Activated CD4-positive, alpha-beta T cell treated with anti-CD3 and anti-CD28 coated beads, Interleukin-2, amount 50 U/mL, for 48 hours (primary cell): ENCODE measurements at places on chromosomes 7 and 10.

- DNase-seq: no peak
These were observed 57.1 kb downstream of the COL28A1 start for GRCh38 chr7:7478569-7478968.

- peak; percentile 43 for DNase-seq
These were observed 13.7 kb upstream of the WAPL start for GRCh38 chr10:86535132-86535882.

DNA sequence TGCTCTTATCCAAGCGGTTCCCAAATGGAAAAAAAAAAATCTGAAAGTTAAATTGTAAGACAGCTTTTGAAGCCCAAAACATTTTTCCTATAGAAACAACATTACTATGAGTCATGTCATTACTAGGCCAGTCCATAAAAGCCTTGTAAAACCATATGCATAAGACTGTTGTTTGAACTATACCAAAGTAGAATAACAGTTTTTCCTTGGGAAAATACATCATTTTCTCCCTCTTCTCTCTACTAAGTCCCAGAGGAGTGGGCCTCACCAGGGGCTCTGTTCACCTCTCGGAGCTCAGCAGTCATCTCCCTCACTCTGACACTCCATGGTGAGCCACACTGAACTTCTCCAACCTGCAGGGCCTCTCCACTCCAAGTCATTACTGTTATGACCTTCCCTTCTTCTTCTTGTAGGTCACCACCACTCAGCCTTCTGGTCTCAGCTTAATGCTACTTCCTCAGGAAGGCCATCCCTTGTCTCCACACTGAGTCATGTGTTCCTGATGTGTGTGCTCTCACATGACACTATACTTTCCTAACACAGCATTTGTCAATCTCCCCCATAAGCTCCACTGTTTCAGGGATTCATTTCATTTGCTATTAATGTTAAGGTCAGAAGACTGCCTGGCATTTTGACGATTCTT, 32.5 kb downstream of the ZNF438 start:
- DNase-seq: peak; percentile 18

DNA sequence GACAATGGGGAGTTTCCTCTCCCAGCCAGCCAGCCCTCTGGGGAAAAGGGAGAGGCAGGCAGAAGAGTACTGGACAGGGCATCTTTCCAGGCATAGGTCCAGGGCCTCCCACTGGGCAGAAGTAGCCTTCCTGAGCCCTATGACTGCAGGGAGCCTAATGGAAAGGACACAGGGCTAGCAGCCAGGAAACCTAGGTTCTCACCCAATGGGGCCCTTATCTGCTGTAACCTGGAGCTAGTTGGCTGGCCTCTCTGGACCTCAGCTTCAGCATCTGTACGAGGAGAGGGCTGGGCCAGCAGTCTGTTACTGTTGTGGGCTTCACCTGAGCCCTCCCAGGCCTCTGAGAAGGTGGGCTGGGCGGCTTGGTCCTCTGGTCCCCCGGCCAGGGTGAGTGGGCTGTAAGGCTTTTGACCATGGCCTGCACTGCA, 22.4 kb downstream of the LDB3 start:
- no peak for DNase-seq

GRCh38 chr7:70770154-70770553, 361.8 kb upstream of the GALNT17 start:
- DNase-seq: no peak

DNA sequence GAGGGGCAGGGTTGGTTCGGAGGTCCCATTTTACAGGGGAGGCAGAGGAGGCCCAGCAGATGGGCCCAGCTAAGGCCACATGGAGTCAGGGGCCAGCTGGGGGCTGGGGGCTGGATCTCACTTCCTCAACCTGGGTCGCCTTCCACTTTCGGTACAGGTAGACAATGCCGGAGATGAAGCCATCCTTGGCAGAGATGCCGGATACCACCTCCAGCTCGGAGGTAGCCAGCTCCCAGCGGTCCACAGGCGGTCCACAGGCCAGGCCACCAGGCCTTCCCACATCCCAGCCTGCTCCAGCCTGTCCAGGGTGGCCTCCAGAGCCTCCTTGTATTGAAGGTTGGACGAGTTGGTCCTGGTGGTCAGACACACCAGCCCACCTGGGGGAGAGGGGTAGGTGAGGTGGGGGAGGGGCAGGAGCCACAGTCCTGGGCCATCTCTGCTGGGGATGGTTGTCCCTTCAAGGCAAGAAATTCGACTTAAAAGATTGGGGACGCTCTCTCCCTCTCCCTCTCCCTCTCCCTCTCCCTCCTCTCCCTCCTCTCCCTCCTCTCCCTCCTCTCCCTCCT, 3.9 kb downstream of the CLDN4 start:
- DNase-seq: no peak

- no peak for DNase-seq
These were observed 85.4 kb upstream of the CHCHD3 start for GRCh38 chr7:133167300-133167699.

GRCh38 chr7:157400171-157400860, 63.5 kb downstream of the DNAJB6 start:
- DNase-seq: no peak

DNA sequence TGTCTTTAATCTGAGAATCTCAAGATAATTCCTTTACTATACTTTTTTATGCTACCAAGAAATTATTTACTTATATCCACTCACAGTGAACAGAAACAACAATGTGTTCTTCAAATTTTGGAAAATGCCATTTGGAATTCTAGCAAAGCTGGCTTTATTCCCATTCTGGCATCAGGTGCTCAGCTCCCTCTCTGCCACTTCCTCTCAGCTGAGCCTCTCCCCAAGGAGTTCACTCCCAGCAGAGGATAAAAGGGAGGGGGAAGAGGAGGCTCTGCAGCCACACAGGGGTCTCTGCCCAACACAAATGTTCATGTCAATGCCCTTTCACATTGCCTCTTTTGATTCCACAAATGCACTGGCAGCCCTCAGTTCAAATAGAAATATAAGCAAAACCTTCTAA, 116.9 kb downstream of the CPEB3 start:
- DNase-seq: no peak

DNA sequence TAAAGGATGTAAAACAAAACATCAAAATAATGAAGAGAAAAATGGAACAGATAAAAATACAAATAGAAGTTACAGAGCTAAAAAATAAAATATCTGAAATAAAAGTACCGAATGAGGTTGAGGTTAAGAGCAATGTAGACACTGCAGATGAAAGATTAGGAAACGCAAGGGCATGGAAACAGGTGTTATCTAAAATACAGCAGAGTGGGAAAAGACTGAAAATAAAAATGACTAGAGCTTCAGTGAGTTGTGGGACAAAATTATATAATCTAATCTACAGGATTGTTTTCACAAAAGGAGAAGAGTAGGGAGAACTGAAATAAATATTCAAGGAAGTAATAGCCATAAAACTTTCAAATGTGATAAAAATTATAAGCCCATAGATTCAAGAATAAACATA, 123.8 kb downstream of the PTEN start:
- no peak for DNase-seq

- DNase-seq: no peak
These were observed 282.7 kb downstream of the WDR11 start for GRCh38 chr10:121133901-121134300.

DNA sequence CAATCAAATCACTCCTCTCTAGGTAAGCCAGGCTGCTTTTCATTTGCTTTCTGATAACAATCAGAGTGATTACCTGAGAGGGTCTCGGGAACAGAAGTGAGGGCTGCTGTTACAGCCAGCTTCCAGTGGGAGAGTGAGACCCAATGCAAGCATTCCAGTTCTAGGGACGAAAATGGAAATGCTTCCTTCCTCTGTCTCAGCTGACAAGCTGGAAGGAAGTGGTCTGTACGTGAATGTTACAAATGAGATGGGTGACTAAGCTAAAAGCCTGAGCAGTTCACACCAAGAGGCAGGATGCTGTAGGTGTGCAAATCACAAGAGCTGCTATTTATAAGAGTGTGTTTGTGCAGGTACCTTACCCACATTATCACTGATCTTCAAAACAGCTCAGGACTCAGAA, 772.4 kb downstream of the GRID1 start:
- DNase-seq: no peak

- no peak for DNase-seq
These were observed 191.8 kb downstream of the PON1 start for GRCh38 chr7:95132500-95132899.

DNA sequence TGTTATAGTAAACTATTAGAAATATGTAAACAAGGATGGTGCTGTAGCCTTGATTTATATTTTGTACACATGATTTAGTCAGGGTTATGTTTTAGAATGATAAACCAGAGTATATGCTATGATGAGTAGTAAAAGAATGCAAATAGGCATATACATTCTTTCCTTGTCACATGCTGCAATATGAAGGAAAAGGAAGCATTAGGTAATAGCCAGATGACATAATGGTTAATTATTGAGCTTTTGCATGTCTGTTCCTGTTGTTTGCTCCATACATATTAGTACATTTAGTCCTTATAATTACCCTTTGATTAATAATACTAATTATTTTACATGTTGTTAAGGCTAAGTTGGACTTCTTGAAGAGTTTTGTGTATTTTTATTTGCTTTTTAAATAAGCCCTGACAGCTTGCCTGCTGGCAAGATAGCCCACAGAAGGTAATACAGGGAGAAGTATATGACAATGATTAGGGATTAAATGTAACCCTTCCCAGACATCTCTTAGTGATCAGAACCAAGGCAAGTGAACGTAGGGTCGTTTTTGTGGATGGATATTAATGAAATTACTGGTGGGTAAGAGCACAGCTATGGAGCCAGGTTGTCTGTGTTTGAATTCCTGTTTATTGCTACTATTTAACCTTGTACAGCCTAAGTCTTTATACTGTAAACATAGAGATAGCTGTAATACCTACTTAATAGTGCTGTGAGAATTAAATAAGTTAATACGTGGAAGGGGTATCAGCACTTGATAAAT, 68.4 kb downstream of the PHTF2 start:
- no peak for DNase-seq

DNA sequence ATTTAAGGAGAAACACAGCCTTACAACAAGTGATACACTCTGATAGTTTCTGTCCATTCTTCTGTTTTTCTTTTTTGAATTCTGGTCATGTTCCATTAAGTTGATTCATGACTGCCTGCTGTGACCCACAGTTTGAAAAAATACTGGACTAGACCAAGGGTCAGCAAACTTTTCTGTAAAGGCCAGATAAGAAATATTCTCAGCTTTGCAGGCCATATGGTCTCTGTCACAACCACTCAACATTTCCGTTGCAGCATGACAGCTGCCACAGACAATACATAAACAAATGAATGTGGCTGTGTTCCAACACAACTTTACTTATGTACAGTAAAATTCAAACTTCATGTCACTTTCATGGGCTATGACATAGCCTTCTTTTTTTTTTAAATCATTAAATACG, 156.7 kb downstream of the PLXNA4 start:
- no peak for DNase-seq

- DNase-seq: no peak
These were observed 223.6 kb downstream of the RELN start for GRCh38 chr7:103765901-103766300.

DNA sequence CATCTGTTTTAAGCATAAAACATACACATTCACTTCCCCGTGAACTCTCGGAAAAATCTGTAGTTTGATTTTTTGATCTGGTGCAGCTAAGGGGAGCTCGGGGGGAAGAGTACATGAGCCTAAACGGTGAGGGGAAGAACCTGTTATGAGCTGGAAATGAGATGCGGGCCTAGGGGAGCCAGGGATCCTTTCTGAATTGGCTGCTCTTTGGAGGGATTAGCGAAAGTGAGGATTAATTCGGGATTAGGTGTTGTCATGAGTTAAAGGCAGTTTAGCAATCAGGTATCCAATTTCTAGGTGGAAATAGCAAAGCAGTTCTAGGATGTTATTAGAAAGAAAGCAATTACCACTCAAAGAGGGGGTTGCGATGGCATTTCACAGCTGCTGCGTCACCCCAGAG, 51.1 kb upstream of the ADARB2 start:
- DNase-seq: no peak

GRCh38 chr7:6116211-6116610, 85.0 kb downstream of the ANKRD61 start:
- DNase-seq: no peak

GRCh38 chr10:59322131-59322530, 40.2 kb downstream of the FAM13C start:
- no peak for DNase-seq

DNA sequence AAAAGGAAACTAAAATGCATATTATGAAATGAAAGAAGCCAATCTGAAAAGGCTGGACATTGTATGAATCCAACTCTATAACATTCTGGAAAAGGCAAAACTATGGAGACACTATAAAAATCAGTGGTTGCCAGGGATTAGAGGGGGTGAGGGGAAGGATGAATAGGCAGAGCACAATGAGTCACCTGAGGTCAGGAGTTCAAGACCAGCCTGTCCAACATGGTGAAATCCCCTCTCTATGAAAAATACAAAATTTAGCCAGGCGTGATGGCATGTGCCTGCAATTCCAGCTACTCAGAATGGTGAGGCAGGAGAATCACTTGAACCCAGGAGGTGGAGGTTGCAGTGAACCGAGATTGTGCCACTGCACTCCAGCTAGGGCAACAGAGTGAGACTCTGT, 324.8 kb upstream of the PHYHIPL start:
- no peak for DNase-seq

GRCh38 chr10:5751601-5752253, 61.5 kb downstream of the GDI2 start:
- DNase-seq: no peak

GRCh38 chr7:134558370-134558769, 9.5 kb downstream of the AKR1B15 start:
- DNase-seq: no peak
